Fibroblast of gingiva (primary cell): ENCODE measurements at places on chromosomes 3 and 15.

DNA sequence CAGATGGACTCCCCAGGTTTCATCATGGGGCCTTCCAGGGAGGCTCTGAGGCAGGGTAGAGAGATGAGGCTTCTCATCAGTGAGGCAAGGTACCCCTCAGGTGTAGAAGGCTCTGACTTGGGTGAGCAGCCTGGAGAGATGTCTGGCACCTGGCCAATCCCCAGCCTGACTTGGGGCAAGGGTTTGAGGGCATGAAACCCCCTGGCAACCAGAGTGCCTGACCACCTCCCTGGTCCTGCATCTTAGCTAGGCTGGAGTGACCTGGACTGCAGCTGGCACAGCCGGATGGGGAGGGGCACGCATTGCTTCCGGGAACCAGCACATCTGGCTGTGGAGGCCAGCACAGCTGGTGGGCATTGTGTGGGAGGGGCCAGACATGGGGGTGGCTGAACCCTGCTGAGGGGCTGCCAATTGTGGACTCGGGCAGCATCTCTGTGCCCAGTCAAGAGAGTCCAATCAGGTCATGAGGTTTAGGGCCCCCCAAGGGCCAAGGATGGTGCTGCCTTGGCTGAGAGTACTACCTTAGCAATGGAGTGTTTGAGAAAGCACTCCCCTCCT, 1.9 kb downstream of the ZBTB47 start:
- peak; percentile 29 for DNase-seq

- DNase-seq, result no peak
These were observed 27.1 kb upstream of the GALNT15 start for GRCh38 chr3:16147220-16147994.

DNA sequence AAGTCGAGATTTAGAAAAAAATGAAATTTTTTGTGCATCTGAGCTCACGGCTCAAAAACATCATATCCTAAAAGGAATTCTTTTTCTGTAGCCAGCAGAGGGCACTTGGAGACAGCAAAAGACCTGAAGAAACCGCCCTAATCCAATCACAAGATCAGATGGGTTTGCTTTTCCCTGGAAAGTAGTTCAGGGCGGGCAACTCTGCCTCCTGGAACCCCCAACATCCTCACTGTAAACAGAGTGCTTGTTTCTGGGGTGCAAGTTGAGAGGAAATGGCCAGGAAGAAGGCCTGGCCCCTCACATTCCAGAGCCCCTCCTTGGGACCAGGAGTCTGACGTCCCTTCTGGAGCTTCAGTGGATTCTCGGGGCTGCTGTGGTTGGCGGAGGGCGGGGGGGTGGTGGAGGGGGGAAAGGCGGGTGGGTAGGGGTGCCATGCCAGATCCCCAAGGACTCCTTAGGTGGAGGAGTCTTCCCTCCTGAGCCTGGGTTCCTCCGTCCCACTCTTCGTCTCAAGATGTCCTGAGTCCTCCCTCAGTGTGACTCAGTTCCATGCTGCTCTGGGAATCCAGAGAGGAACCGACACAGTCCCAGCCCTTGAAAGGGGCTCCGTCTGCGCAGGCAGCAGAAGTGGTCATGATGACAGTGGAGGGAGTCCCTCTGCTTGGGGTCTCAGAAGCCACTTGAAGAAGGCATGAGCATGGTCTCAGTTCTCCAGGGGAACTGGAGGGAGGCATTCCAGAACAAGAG, 35.9 kb downstream of the CCK start:
- DNase-seq, result peak; percentile 57

DNA sequence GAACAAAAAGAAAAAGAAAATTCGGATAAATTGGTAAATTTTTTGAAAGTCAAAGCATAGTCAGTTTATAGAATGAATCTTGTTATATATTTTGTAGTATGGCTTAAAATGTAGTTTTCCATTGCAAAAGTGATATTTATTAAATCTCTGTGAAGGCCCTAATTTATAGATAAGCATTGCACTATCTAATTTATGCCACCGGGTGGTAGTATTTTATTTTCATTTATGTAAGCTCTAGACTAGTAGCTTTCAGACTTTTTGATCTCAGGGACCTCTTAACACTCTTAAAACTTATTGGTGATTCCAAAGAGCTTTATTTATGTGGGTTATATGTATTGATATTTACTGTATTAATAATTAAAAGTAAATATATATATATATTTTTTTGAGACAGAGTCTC, 133.9 kb upstream of the LRRFIP2 start:
- peak; percentile 16 for DNase-seq

DNA sequence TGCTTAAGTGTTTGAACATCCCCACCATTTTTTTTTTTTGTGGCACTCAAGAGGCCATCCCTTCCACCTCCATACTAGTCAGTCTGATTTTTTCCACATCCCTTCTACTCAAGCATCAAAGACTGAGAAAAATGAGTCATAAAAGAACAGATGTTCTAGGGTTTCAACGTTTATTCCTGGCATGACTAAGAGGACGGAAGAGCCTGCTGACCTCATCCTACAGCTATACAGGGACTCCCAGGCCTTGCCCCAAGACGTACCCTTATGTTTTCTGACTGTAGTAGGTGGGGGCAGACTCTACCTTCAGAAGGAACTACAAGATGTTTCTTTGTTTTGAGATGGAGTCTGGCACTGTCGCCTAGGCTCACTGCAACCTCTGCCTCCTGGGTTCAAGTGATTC, 3.3 kb upstream of the ITPKA start:
- peak; percentile 88 for DNase-seq

DNA sequence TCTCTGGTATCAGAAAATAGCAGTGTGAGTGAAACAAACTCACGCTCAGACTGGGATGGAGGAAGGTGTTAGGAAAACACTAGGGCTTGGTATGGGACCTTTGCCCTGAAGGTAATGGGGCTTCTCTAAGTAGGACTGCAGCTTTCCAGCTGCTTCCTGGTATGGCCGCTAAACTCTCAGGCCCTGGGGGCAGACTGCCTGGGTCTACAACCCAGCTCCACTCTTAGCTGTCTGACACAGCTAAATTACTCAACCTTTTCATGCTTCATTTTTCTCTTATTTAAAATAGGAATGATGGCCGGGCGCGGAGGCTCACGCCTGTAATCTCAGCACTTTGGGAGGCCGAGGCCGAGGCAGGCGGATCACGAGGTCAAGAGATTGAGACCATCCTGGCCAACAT, 5.2 kb upstream of the YEATS2 start:
- no peak for DNase-seq

DNA sequence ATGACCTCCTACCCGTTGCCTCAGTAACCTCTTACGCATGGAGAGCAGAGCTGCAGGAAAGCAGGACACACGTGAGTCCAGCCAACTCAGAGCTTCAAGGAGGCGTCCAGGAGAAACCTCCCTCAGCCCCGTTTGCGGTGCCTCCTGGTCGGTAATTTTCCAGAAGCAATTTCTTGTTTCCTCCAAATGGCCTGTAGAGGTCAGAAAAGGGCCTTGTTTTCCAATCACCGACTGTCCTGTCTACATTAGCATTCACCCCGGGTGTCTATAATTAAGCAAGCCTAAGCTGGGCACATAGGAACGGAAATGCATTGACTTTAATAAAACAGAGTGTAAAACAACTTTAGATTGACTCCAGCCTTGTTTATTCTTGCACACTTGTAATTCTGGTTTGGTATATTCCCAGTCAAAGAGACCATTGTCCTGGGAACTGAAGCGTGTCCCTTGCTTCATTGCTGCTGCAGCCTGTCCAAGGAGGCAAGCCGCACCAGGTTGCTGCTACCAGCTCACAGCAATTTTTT, 836.2 kb downstream of the AGBL1 start:
- DNase-seq, result no peak

- DNase-seq, result peak; percentile 75
These were observed 45.3 kb upstream of the MAGEF1 start for GRCh38 chr3:184757022-184757651.

DNA sequence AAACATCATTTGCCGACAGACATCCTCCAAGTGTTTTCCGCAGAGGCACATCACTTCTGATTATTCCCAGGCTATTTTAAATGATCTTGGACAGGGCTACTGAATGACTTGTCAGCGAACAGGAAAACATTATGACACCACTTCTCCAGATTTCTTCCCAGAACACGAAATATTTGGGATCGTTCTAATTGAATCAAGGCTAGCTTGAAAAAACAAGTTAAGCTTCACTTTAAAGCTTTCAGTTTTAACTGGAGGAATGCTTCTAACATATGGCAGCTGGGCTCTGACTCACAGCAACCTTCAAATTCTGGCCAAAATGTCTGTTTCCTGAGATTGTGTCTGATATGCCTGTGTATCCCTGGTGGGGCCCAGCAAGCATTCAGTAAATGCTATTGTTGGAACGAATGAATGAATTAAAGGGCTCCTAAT, 127.0 kb upstream of the ICE2 start:
- DNase-seq, result peak; percentile 52

- no peak for DNase-seq
These were observed 1122.0 kb upstream of the ALCAM start for GRCh38 chr3:104244680-104245220.

DNA sequence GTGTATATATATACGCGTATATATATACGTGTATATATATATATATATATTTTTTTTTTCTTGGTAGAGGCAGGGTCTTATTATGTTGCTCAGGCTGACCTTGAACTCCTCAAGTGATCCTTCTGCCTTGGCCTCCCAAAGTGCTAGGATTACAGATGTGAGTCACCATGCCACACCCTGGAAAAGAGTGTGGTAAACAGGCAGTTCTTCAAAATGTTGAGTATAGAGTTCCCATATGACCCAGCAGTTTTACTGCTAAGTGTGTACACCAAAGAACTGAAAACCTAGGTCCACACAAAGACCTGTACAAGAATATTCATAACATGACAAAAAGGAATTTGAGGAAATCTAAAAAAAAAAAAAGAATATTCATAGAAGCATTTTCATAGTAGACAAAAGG, 71.8 kb upstream of the GCNT3 start:
- DNase-seq, result no peak

DNA sequence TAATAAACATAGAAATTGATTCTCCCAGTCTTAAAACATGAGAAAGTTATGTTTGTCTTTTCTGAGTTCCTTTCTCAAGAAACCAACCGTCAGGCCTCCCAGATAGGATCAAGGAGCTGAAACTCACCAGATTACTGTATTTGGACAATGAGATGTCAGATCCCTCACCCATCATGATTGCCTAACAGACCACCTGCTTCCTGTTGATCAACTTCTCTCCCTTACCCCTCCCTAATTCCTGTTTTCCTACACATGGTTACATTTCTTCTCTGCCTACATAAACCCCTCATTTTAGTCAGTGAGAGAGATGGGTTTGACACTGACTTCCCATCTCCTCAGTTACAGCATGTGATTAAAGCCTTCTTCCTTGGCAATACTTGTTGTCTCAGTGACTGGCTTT, 917.5 kb downstream of the FHIT start:
- DNase-seq, result no peak

- no peak for DNase-seq
These were observed 250.9 kb upstream of the IGF1R start for GRCh38 chr15:98397419-98397818.
